HCT116 (cell line): ENCODE measurements at places on chromosomes 12 and 14. TPM values are rescaled to one million over a fixed set of nuclear protein-coding genes. Genes with fewer than 3 reads are reported as not detected.

GRCh38 chr12:85007836-85008235 is 28.2 kb downstream of the TSPAN19 start:
- DNase-seq, result no peak

GRCh38 chr14:50605766-50606165 is 45.8 kb downstream of the ATL1 start:
- no peak for DNase-seq

GRCh38 chr14:101025131-101025530 is 121.6 kb upstream of the RTL1 start:
- no peak for DNase-seq

GRCh38 chr14:74463697-74464096 is 29.4 kb downstream of the NPC2 start:
- DNase-seq, result no peak

DNA sequence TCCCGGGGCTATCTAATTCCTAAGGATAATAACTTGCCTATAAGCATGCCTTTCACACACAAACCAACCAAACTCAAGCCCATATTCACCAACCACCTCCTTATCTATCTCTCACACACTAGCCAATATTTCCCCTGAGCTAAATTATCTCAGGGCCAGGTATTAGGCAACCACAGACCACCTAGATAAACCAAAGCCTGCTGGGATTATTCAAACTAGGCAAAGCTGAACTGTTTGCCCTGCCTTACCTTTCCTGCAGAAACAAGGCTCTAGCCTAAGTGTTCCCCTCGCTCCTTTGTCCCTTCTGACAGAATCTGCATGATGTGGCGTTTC is 114.7 kb upstream of the EEA1 start:
- no peak for DNase-seq

DNA sequence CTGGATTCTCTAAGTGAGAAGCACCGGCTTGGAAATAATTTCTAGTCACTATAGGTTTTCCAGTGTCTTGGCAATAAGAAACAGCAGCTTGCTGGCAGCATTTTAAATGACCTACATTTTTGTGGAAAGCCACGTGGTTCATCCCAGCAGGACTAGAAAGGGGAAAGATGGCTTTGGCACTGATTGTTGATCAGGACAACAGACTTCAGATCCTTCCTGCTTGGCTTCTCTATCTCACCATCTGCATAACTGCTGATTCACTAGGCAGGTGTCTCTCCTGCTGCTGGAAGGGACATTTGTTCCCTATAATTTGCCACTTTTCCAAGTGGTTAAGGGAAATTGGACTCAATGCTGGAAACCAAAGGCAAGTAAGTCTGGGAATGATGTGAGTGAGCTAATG is 131.0 kb downstream of the TTC8 start:
- DNase-seq, result no peak

- DNase-seq, result no peak
These were observed 75.3 kb downstream of the TMCC3 start for GRCh38 chr12:94575024-94575423.

The FANCM gene
- 10.9 TPM for total RNA-seq

The GLT1D1 gene
- total RNA-seq, result not detected

The HOXC12 gene
- not detected for total RNA-seq
